OCI-M1 (cell line): ENCODE measurements at places on chromosomes 3 and 15.

GRCh38 chr3:20316238-20316637 is 130.2 kb upstream of the SGO1 start:
- DNase-seq: no peak

DNA sequence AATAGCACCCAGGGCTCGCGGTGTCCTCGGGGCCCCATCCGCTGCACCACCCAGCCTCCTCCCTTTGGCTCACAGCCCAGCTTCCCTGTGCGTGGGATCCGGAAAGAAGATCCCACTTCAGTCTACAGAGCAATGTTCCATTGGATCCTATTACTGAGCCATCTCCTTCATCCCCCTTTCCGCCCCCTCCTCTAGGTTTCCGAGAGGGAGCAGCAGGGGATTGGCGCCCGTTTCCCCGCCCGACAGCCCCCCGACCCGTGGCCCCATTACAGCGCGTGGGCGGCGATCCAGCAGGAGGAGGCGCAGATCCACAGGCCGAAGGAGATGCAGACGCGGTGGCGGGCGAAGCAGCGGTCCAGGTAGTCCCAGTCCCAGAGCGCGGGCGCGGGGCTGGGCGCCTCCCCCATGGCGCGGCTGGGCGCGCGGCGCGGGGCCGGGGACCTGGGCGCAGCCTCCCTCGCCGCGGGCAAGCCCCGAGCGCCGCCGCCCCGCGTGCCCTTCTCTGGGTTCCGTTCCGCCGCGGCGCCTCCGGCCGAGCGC is 340 bp downstream of the TMEM44 start:
- peak; percentile 35 for DNase-seq

DNA sequence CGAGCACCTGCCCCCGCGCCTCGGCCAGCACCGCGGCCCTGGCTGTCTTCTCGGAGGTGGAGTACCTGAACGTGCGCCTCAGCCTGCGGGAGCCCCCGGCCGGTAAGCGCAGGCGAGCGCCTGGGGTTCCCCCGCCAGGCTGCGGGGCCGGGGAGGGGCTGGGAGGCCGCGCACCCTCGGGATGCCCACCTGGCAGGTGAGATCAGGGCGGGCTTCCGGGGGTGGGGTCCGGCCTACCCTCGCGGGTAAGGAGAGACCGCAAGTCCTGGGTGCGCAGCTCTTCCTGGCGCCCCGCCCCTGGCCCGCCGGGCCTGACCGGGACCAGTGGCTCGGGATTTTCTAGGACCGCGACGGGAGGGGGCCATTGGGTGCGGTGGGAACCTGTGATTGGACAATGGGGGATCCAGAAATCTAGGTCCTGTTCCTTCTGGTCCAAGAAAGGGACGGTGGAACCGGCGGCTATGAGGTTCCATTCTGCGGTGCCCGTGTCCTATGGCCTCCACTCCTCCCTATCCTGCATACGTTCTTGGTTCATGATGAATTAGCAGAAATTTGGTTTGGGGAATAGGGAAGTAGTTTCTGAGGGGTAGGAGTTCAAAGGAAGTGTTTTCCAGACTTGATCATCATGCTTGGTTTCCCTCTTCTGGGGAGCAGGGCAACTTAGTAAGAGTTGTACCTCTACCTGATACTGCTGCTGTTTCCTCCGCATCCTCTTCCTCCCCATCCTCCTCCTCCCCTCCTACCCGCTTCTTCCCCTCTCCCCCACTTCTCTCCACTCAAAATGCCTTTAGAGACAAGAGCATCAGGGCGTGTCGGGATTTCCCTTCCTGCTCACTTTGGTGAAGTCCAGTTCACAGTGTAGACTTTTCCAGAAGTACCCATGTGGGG is 808 bp downstream of the ARRDC4 start:
- peak; percentile 39 for DNase-seq

GRCh38 chr15:72965671-72966070 is 86.6 kb upstream of the NEO1 start:
- no peak for DNase-seq

- DNase-seq: no peak
These were observed 856.4 kb upstream of the ALCAM start for GRCh38 chr3:104510131-104510849.

DNA sequence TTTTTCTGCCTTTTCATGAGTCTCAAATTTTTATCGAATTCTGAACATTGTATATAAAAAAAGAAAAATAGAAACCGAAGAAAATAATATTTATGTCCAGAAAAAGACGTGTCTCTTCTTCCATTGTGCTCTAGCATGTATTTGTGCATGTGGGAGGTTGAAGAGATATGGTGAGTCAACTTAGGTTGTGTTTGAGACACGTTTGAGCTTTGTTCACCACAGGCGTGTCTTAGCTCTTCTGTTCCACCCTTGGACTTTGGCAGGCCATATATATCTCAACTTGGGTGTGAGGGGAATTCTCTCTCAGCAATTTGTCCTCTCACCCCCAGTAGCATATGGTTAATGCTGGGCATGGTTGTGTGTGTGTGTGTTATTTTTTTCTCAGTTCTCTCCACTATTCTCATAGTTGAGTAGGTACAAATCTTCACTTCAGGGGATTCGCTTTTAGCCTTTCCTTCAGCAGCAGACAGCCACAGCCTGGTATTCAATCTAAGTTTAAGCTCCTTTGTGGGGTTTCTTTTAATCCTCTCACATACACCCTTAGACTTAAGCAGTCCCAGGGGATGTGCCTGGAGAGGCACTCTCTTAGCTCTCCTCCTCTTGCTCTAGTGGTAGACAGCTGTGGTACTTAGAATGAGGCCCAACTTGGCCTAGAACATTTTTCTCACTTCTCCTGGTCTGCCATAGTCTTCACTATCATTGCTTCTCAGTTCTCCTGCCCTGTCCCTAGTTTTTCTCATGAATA is 286.5 kb upstream of the RBMS3 start:
- no peak for DNase-seq

DNA sequence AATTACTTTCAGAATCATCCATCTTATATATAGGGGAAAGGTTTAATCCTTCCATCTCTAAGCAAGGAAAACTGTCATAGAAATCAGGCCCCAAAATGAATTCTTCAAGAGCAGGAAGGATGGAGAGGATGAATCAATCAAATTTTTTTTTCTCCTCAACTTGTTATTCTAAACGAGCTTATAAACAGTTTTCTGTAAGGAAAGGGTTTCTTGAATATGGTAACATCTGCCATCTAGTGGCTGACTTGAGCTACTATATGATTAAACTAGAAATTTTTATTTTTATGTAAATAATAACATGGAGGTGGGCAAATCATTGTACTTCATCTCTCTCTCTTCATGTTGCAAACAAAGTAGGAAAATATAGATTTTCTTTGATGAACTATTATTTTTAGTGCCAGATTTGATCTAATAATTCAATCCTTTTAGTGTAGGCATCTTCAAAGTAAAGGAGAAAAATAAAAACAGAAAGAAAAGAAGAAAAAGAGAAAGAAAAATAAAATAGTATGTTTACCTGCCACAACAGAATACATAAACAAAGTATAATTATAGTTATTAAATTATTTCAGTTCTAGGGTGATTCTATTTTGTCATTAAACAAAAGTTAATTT is 146.6 kb downstream of the SERPINI1 start:
- DNase-seq: peak; percentile 77

DNA sequence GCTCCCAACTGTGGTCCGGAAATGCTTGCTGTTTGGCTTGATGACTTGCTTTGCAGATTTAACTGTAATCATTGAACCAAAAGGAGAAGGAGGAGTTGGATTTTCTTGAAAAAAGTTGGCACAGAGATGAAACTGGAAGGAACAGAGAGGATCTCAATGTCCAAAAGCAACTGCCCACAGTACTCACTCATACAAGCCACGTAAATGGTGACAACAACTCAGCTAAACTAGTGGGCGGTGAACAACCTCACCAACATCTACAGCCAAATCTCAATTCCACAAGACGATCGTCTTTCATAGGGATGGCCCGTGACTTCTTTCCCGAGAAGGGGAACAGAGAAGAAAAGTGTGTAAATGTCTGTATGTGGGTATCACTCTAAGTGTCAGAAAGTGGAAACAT is 48.1 kb downstream of the MYO5C start:
- no peak for DNase-seq

DNA sequence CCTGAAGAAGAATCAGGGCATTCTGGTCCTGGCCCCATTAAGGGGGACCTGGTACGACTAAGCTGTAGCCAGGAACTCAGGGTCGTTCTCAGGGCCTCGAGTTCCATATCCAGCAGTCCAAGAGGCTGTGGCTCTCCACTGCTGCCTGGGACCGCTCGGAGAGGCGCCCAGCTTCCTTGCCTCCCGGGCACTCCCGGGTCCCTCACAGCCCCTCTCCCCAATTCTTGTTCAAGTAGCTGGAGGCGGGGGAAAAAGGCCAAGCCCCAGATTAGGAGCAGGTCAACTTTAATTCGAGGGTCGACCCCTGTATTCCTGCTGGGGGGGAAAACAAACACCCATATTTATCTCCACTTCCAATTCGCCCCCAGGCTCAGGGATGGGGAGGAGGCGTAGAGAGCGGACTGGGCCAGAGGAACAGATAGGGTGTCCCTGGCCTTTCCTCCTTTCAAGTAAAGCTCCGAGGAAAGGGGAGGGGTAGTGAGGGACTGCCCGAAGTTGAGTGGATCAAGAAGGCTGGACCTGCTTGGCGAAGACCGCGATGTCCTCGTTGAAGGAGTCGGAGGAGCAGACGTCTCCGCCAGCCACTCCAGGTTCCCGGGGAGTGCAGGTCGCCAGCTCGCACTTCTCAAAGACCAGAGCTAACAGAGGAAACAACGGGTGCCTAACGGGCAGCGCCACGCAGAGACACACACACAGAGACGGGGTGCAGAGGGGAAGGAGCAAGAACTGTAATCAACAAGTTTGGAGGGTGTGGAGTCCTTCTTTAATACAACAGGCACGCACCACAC is 4.4 kb downstream of the MEIS2 start:
- no peak for DNase-seq

- DNase-seq: peak; percentile 67
These were observed 781 bp downstream of the TRNT1 start for GRCh38 chr3:3127432-3128010.

GRCh38 chr15:84654689-84655453 is 788 bp upstream of the WDR73 start:
- peak; percentile 81 for DNase-seq
